ENCODE measurements at places on chromosomes 1 and 21.

DNA sequence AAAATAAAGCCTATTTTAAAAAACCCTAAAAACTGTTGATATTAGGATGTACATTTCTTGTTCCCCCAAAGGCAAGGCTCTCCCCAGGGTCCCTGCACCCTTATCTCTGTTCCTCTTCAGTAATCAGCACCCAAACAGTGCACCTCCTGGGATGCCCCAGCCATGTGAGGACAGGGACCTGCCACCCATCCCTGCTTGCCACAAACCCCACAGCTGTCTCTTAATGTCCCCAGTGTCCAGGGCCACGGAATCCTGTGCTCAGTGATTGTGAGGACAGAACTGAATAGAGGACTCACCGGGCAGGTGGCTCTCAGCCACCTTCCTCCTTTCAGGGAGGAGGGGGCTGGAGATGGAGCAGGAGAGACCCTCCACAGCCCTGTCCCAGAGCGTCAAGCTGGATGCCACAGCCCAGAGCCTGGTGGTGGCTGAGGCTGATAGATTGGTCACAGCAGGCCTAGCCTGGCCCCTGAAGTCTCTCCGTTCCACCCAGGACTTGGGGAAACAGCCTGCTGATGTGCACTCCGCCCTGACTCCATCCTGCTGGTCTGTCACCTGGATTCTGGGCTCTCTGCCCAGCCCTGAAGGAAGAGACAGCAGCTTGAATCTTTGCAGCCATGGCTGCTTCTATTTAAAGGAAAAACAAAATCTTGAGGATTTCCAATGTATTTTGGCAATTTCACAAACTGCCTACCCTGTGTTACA lies 23.1 kb downstream of the RNF187 start:
- DNase-seq = no peak

GRCh38 chr1:245441689-245442088 lies 286.9 kb downstream of the KIF26B start:
- DNase-seq = no peak

DNA sequence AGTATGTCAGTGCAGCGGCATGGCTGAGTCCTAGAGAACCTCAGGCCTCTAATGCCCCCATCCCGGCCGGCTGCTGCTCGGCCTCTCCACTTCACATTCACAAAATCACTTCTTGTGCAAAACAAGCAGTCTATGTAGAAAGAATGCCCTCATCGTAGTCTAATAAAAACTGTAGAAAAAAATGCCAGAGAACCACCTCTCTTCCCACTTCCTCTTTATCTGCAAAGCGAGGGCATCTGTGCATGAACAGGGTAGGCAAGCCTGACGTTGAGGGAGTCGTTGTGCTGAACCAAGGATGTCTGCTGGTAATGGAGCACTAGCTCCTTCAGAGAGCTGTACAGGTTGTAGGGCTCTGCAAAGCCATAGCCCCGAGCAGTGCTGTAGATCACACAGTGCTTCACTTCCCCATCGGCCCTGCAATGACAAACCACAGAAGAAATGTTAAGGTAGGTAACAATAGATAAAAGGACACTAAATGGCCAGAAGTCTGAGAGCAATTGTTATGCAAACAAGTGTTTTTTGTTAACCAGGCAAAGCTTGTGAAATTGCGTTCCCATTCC lies 88.9 kb downstream of the PIK3R3 start:
- DNase-seq = no peak

DNA sequence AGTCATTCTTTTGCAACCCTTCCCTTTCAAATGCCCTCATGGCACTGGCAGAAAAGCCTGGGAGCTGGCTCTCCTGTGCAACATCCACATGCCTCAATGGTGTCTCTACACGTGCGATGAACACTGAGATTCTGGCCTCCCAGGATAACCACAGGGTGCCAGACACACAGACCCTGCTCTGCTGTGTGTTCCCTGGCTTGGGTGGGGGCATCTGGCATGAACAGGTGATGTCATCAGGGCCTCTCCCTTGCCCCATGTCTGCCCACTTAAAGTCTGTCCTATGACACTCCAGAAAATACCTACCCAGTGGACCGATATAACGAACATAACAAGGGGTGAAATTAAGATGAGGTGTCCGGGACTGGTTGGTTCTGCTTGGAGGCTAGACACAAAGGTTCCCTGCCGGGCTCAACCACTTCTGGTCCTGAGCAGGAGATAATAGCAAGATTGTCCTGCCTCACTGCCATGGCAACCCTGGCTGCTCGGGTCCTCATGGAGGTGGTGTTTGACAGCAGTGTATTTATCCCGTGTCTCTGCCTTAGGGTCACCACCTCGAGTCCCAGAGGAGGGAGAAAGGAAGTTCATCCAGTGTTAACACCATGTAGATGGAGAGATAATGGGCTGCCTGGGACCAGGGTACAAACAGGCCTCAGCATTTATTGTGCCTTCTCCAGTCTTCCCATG lies 19.3 kb downstream of the INSRR start:
- peak; percentile 7 for DNase-seq

Data from GM13977 (cell line).